Dorsolateral prefrontal cortex (tissue), 122 donors: ENCODE measurements at places on chromosomes 1 and 21. TPM values are rescaled to one million over a fixed set of nuclear protein-coding genes. Genes with fewer than 3 reads are reported as not detected.

The PIK3CD gene
- total RNA-seq = 21.4 TPM

The LHX8 gene
- not detected for total RNA-seq

The CCDC185 gene
- total RNA-seq = not detected

The PLEKHA6 gene
- 118 TPM for total RNA-seq

The TMEM39B gene
- total RNA-seq = 15.4 TPM

The UMODL1 gene
- total RNA-seq = 0.42 TPM

The HSD11B1 gene
- 10.2 TPM for total RNA-seq

The RNU1-2 gene
- total RNA-seq = 7,078 TPM
